ENCODE measurements at places on chromosomes 5 and 9.

- no peak for DNase-seq
These were observed 6.5 kb upstream of the PLEKHG4B start for GRCh38 chr5:85334-85995.

- no peak for DNase-seq
These were observed 4.8 kb downstream of the ORM2 start for GRCh38 chr9:114334490-114334889.

DNA sequence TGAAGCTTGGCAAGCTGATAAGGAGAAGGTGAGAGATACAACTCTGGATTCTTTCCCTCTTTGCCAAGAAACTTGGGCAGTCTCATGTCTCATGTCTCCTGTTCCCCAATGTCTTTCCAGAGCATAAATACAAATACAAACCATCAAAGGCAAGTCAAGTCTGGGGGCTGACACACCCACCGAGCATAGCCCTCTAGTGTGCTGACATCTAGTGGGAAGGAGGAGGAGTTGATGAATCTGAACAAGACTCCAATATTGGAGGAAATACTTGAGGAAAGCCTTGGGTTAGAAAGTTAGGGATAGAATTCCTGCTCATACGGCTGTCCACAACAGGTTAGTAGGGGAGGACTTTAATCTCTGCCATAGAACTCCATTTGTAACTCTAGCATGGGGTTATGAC is 8.6 kb downstream of the MLANA start:
- no peak for DNase-seq

- peak; percentile 71 for DNase-seq
These were observed 52.3 kb downstream of the TLE4 start for GRCh38 chr9:79623799-79624721.

GRCh38 chr5:56900395-56900794 is 9.0 kb upstream of the SETD9 start:
- no peak for DNase-seq

DNA sequence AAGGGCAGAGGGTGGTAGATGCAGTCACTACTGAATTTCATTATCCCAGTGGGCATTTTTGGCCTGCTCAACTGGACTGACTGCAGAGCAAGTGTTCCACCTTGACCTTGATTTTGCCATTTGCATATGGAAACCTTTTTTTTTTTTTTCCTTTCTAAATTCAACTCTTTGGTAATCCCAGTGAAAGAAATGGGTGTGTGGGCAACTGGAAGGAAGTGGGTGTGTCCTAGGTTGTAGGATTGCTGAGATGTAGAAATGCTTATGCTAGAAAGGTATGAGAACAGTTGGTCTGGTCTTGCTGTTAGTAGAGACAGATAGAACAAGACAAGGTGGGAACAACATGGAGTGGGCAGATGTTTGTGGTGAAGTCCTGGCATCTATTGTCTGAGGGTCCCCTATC is 7.8 kb upstream of the IL12B start:
- no peak for DNase-seq

DNA sequence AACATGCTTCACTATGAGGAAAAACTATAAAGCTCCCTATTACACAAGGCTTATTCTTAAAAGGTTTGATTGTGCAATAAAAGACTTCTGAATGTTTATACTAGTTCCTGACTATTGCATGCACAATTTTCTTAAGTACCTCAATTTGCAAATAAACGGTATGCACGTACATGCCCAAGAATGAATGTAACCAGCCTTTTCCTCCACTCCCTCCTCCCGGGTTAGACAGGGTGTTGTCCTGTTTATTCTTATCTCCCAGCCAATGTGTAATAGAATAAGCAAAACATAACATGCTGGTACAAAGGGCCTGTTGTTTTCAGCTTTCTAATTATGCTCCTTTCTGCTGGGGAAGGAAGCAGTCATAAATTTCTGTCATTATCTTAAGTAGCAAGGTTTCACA is 79.1 kb downstream of the AOPEP start:
- no peak for DNase-seq

GRCh38 chr9:110835404-110835803 is 166.8 kb downstream of the MUSK start:
- DNase-seq, result no peak

GRCh38 chr9:126449725-126450667 is 123.4 kb downstream of the MVB12B start:
- no peak for DNase-seq

DNA sequence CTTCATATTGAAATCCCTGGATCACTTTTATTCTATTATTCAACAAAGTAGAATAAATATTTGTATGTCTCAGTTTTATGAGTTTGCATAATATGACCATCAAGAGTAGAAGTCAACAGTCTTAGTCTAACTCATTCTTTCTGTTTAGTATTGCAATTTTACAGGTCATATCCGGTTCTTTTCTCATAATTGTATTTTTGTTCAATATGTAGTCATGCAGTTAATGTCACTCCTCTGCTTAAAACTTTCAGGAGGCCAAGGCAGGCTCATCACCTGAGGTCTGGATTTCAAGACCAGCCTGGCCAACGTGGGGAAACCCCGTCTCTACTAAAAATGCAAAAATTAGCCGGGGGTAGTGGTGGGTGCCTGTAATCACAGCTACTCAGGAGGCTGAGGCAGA is 148.4 kb upstream of the TRPM3 start:
- no peak for DNase-seq

DNA sequence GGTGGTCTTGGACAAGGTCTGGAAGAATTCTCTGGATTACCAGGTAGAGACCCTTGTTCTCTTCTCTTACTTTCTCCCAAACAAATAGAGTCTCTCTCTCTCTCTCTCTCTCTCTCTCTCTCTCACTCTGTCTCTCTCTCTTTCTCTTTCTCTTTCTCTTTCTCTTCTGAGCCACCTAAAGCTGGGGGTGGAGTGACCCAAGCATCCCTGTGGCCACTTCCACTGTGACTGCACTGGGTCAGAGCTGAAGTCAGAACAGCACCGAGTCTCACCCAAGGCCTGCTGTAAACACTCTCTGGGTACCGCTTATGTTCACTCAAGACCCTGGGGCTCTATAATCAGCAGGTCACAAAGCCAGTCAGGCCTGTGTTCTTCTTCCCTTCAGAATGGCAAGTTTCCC is 513.7 kb downstream of the EBF1 start:
- no peak for DNase-seq

DNA sequence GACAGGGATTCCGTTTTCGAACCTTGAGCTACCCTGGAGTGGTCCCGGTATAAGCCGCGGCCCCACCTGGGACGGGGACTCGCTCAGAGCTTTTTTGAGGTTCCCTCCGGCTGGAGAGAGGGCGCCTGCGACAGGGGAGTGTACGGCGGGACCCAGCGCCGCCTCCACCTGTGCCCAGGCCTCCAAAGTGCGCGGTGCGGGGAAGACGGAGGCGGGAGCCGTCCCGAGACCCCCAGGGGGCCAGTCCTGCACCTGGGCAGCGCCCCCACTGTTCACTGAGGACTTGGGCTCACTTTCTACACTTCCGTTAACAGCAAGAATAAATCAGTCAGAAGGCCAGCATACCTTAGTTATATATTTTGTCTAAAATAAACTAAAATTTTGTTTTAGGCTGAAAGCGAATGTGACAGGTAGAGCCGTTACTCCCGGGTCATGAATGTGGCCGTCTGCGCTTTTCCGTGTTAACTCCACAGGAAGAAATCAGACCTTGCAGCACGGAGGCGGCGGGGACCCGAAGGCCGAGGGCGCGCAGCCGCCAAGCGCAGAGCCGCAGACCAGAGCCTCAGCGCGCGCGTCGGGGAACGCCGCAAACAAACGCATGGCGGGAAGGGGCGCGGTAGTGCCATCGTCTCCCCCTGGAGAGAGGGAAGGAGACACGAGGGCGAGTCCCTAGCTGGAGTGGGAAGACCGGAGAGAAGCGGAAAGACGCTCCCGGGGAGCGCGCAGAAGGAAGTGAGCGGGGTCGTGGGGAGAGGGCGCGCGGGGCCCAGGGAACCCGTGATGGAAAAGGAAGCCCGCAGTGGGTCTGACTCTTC is 14.1 kb downstream of the TRIM7 start:
- DNase-seq, result peak; percentile 57

DNA sequence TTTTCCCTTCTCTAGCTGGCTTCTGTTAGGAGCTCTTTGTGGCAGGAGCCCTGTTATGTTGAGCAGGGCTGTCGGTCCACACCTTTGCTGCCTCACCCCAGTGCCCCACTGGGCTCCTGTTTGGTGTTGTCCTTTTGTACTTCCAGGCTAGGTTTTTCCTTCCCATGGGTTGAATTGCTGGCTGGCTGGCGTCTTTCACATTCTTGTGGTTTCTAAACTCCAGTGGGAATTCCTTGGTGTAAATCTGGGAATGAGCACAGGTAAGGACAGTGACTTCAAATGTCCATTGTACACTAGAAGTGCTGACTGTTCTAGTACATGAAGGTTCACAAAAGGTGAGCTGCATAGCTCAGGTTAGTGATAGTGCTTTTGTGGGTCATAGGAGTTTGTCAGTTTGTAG is 30.4 kb downstream of the RASGRF2 start:
- DNase-seq, result no peak

- no peak for DNase-seq
These were observed 165.5 kb downstream of the SYK start for GRCh38 chr9:90967145-90967538.

- no peak for DNase-seq
These were observed 355.7 kb downstream of the ARHGEF28 start for GRCh38 chr5:73981704-73982103.

DNA sequence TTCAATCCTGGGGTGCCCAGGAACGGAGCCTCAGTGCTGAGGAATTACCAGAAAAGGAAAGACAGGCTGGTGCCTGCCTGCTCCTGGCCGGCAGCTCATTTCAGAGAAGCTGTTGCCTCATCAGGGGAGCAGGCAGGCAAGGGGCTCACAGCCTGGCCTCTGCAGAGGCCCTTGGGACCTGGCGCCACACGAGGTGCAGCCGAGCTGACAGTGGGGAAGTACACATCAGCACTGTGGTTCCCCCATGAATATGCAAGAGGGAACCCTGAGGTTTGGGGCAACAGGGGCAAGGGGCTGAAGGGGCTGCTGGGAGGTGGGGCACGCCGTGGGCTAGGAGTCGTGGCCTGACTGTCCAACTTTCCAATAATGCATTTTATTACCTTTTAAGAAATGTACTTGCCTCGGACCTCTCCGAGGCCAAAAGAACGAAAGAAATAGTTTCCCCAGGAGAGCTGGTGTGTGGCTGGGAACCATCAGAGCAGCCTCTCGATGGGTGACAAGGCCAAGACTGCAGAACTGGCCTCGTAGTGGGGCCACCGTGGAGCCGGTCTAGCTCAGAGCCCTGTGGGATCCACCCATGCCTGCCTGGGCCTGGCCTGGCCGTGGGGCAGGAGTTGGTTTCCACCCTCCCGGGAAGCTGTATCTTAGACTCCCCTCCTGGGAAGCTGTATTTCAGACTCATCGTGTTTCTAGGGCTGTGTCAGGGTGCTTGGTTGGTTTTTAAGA is 198.6 kb downstream of the PAX5 start:
- DNase-seq, result no peak

- DNase-seq, result no peak
These were observed 92.1 kb upstream of the IL12B start for GRCh38 chr5:159422361-159422760.

DNA sequence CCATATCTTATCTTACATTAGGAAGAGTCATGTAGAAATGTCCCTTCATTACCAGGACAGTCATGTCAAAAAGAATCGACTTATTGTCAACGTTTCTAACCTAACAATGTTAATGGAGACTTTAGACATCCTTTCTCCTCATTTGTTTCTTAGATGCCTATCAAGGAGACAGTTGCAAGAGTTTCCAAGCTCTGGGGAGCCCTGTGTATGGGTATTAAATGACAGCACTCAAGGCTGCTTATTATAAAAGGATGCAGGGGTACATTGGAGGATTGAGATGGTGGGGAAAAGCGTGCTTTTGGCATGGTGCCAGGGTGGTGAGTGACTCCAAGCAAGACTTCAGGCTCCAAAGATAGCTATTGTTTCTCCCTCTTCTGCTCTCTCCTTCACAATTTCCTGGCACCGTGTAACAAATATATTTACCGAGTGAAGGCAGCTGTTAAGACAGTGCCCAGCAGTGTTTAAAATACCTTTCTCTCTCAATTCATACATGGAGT is 461.3 kb upstream of the CLINT1 start:
- DNase-seq, result no peak

DNA sequence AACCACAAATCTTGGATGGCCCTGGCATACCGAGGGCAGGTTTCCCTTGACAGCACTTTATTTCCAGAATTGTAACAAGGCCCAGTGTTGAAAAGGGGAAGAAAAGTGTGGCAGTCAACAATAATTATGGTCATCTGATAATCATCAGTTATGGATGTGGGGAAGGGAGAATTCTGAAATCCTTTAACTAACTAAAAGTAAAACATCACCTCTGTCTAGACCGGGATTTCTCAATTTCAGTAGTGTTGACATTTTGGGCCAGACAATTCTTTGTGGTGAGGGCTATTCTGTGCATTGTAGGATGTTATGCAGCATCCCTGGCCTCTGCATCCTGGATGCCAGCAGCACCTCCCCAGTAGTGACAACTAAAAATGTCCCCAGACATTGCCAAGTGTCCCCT is 140.4 kb downstream of the PSAT1 start:
- no peak for DNase-seq

- no peak for DNase-seq
These were observed 26.1 kb downstream of the CHD1 start for GRCh38 chr5:98902733-98903132.

DNA sequence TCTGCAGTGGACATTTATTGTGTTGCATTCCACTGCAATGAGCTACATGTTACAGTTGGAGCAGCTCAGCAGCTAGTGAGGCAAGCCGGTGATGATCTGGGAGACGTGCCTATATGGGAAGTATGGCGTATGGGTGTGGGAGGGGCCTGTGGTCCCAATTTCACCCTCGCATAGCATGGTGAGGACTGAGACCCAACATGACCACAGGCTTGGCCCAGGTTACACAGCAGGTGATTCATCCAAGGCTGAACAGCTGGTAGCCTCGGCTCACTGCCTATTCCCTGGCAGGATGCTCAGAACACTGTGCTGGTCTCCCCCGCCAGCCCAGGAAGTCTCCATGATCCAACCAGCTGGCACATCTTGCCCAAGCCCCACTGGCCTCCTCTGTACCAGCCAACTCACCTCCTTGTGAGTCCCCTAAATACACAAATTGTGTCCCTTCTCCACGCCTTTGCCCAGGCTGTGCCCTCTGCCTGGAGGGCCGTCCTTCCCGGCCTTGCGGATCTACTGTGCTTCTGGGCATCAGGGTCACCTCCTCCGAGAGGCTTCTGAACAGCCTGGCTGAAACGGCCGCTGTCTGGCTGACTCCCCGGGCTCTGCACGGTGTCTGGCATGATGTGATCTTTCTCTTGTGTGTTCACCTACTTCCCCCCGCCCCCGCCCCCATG is 81.4 kb downstream of the NSUN2 start:
- DNase-seq, result no peak

- no peak for DNase-seq
These were observed 81.6 kb downstream of the NDUFS4 start for GRCh38 chr5:53642061-53642460.
